ENCODE measurements at places on chromosomes 4 and X. TPM values are rescaled to one million over a fixed set of nuclear protein-coding genes. Genes with fewer than 3 reads are reported as not detected.

WAS gene
- 0.48 TPM for total RNA-seq

GLRA3 gene
- not detected for total RNA-seq

SHROOM3 gene
- 4.2 TPM for total RNA-seq

ZFP42 gene
- total RNA-seq, result 0.32 TPM

TMEM35A gene
- total RNA-seq, result 22.0 TPM

TLR1 gene
- total RNA-seq, result not detected

QRFPR gene
- total RNA-seq, result 0.26 TPM

GLUD2 gene
- 1.1 TPM for total RNA-seq

FGFR3 gene
- 0.88 TPM for total RNA-seq
